ENCODE measurements at places on chromosomes 2 and 18.

DNA sequence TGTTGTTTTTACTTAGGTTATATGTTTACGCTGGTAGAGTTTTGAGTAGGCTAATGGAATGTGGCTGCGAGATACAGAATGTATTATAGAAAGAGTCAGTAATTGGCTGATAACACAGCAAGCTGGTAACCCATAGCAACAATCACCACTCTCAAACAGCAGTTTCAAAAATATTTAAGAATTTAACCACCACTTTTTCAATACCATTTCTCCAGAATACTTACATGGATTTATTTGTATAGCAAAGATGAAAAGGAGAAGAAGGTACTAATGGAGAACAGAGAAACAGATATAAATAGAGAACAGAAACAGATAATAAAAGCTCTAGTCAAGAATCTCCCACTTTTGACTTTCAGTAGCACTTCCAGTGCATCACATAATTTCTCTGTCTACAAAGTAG lies 188.3 kb upstream of the SLC39A10 start:
- DNase-seq, result no peak

DNA sequence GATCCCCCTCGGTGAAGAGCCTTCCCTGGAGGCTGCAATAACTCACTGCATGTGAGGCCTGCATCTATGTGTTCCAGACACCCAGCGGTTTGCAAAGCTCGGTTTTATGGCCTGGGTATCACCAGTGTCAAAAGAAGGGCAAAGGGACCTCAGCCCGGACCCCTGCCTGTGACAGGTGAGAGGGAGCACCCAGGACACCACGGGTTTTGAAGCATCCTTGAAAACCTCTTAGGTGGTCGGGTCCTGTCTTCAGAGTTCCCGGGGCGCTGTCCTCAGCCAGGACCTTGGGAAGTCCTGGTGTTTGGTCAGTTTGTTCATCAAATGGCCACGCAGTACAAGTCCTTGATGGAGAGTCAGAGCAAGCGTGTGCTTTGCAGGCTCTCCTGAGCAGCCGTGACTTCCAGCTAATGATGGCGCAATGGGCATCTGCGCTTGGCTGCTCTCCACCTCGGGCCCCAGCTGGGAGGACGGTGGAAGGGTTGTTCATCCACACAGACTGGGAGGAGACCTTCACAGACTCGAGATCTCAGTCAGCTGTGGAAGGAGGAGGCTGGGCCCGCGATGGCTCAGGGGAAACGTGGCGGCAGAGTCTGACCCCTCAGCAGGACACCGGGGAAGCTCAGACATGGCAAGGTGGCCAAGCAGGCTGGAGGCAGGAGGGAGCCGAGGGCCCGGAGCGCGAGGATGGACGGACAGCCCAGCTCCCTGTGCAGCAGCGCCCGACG lies 113.1 kb upstream of the GPC1 start:
- no peak for DNase-seq

GRCh38 chr2:187900021-187900420 lies 345.8 kb upstream of the TFPI start:
- DNase-seq, result no peak

DNA sequence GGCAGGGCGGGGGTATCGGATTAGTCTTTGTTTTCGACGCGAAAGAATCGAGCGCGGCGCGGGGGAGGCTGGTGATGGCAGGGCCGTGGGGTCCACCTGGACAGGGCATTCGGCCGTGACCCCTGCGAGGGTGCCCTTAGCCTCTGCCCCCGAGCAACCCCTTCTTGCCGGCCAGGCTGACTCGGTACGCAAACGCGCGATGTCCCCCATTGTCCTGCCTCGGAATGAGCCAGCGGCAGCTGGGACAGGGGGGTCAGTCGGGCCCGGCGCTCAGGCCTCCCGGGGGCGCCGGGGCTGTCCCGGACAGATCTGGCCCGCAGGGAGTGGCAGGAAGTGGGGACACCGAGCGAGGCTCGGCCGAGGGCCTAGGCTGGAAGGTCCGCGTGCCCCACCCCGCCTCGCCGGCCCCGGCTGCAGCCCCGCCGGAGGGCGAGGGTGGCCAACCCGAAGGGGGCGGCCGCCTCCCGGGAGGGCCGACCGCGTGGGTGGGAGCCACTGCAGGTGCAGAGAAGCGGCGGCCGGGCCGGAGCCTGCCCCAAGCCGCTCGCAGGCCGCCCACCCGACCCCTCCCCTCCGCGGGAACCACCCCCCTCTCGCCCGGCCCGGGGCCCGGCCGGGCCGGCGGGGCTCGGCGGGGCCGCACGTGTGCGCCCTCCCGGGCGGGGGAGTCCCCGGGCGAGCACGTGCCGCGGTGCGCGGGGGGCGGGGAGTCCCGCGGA lies at the start of gene TET3:
Gene TET3 (plus strand): TSS at position 708 of the 719 bp plus-strand sequence. CDS start 1,494 bp downstream, outside the sequence.
- peak; percentile 58 for DNase-seq

DNA sequence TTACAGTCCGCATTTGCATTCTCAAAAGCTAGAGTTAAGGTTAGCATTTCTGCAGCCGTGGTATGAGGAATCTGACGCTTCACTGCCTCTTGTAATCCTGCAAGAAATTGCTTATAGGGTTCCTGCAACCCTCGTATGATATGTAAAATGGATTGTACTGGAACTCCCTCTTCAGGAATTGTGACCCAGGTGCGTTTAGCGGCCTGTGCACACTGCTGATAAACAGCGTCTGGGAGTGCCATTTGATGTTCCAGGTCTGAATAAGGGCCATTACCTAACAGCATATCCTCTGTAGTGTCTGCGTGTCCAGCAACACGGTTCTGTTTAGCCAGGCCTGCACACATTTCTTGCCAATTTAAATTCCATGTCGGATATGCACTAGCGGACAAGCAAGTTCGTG lies 42.5 kb downstream of the CXCR4 start:
- no peak for DNase-seq

GRCh38 chr2:143255899-143256298 lies 126.7 kb downstream of the ARHGAP15 start:
- no peak for DNase-seq

All from liver (tissue), 10 donors.